ENCODE measurements at places on chromosomes 3 and 15.

DNA sequence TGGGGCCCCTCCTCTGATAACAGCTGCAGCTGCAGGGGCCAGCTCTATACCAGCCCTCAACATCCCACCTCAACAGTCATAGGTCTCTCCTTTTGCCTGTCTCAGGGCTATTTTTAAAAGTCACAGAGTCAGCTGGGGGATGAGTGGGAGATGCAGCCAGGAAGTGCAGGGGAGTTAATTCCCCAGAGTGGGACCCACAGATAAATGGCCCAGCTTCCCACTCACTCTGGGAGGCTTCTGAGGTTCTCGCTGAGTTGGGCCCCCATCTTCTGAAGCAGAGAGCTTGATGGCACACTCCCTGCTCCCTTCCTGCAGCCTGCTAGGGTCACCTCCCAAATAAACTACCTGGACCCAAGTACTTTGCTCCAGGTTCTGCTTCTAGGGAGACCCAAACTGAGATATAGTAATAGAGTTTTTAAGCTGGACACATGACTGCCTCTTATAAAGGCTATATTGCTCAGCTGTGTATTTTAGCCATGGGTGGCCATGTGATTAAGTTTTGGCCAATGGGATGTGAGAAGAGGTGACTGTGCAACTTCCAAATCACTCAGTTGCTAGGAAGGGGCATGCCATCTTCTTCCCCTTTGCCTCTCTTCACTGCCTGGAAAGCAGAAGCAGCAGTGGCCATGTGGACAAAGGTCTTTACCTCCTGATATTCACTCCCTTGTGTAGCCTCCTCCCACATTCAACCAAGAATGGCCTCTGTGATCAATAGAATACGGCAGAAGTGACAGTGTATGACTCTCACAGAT, 15.5 kb upstream of the VIPR1 start:
- no peak for DNase-seq

DNA sequence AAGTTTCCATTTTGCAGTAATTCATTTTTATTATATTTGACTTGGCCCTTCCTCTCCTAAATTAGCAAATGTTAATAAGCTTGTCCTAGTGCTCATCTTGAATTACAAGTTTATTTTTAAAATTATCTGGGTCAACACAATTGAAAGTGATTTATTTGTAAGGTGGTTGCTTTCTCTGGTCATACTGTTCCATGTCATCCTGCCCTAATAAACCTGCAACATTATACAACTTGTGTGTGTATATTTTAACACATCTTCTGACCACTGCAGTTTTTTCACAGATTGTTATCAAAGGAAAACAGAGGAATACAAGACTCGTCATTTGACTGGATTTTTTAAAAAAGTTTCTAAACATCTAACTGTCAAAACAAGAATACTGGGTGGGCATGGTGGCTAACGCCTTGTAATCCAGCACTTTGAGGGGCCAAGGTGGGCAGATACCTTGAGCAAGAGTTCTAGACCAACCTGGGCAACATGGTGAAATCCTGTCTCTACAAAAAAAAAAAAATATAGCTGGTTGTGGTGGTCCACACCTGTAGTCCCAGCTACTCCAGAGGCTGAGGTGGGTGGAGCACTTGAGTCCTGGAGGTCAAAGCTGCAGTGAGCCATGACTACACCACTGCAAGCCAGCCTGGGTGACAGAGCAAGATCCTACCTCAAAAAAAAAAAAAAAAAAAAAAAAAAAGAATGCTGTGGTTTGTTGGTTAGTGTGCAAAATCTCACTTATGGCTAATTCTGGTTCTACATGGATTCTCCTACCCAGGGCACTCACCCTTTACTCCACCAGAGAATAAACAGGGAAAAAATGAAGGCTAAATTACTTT, 5.0 kb upstream of the LRRFIP2 start:
- DNase-seq = no peak

DNA sequence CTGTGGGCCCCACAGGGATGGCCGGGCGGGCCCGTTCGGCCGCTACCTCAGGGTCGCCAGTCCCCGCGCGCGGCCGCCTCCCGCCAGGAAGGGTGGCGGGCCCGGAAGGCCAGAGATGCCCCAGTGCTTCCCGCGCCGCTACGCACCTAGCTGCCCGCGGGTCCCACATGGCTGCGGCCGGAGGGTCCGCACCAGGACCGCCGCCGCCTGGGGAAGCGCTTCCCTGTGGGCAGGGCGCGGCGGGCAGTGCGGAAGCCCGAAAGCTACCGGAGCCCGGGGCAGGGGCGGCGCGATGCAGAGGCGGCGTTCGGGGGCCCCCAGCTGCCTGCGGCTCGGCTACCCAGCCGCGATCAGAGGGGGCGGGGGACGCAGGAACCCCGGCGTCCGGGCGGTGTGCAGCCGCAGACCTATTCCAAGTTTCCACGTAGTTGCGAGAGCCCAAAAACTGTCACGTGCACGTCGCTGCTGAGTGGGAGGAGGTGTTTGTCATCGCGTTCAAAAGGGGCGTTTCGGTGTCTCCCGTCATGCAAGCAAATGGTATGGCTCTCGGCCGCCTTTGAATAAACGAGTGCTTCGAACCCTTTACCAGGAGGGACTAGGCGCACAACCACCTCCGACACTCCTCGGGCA, at the start of gene TRANK1:
TRANK1 (minus strand) TSS at position 414 of the 630 bp plus-strand sequence; CDS start at position 169, 245 bp downstream.
- DNase-seq = peak; percentile 73

DNA sequence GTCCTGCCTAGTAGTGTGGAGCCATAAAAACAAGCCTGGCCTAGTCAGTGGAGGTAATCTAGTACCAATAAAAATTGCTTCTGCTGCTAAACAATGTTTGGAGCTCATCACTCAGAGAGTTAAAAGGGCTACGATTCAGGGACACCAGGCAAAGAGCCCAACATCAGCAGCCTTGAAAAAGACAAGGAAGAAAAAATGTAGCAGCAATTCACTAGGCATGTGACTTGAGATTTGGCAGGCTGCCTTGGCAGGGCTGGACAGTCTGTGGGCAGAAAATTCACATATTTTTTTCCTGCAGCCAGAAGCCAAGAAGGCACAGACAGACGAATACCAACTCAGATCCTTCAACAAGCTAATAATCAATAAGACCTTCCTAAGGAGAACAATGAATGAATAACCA, 47.2 kb downstream of the IGSF11 start:
- DNase-seq = peak; percentile 19

GRCh38 chr3:107184375-107184774, 192.9 kb upstream of the CCDC54 start:
- DNase-seq = no peak

DNA sequence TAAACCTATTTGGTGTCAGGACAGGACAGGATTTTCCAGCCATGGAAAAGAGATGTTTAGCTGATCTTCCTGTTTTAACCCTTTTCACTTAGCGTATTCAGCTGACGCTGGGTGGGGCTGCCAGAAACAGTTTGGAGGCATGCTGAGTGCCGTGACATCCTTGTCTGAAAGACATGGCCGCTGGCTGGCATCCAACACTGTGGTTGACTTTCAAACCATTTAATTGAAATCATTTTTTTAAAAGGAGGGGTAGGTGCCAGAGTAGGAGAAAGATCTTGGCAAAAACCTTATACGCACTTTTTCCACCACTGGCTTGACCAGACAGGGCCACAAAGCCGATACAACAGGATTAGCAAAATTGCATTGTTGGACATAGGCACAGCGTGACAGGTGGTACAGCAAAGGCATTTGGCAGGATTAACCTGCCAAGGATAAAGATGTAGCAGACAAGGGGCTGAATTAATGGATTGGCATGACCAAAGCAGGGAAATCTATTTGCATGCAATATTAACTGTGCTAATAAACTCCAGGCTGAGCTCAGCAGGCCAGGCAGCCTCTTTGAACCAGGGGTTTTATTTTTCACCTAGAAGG, 131.8 kb upstream of the TOPAZ1 start:
- DNase-seq = no peak

GRCh38 chr3:46280105-46280797, 38.0 kb downstream of the CCR3 start:
- peak; percentile 26 for DNase-seq

DNA sequence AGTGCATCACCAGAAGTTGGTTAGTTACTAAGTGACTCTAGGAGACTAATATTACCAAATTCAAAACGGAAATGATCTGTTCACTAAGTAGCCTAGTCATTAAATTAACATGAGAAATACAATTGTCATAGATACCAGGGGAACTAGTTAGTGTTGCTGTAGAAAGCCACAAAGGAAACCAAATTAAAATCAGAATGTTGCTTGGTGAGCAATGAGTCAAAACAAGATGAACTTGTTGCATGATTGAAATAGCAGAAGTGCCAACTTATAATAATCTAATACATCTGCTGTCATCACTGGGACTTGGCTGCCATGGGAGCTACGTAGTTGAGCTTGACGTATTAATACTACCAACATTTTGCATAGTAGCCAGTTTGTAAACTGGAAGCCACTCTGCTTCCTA, 458.1 kb downstream of the DIPK2A start:
- no peak for DNase-seq

- DNase-seq = peak; percentile 71
These were observed 40.8 kb downstream of the CLDN1 start for GRCh38 chr3:190281308-190282051.

DNA sequence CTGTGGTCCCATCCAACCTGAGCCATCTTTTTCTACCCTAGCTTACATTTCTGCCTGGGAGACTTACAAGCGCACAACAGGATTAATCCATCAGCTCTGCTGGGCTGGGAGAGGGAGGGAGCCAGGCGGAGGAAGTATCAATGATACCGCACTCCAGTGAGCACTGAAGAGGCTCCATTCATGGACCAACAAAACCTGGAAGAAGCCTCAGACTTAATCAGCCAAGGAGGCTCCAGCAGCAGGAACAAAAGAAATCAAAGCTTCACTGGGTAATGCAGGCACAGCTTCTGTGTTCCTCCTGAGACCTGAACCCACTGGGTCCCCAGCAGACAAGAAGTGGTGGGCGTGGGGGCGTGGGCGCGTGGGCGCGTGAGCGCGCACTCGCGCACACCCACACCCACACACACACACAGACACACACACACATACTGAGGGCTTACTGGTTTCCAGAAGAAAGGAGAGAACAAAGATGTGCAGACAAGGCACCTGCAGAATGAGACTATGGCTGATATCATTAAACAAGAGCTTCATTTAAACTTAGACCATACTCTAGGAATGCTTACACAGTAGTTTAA, 87.0 kb upstream of the BOC start:
- no peak for DNase-seq

DNA sequence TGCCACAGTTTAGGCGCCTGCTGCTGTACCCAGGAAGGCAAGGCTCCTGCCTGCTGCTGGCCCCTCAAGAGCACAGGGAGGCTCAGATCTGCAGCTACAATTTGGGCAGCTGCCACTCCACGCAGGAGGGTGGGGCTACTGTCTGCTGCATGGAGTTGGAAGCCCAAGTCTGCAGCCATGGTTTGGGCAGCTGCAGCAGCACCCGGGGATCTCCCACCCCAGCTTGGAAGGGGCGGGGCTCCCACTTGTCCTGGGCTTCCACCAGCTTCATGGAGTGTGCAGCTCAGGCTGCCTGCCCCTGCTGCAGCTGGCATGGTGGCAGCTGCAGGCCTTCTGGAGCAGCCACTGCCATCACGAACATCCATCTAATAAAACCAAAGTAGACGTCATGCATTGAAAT, 512.9 kb downstream of the PYDC2 start:
- DNase-seq = no peak

GRCh38 chr15:72242775-72243370, 11.9 kb upstream of the PKM start:
- no peak for DNase-seq

DNA sequence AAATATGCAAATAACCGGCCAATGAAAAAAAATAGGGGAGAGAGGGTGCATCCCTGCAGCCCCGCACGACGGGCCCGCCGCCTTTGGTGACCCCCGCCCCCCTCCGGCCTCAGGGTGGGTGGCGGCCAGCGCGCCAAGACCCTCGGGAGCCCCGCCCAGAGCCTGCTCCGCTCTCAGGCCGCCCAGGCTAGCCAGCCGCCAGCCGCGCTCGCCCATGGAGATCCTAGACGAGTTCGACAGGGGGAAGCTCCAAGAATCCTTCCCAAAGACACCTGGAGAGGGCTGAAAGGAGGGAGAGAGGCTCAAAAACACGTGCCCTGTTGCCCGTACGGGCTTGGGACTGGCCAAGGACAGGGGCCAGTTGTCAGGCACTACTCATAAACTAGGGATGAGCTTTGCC, 434.0 kb downstream of the NR2F2 start:
- DNase-seq = no peak

DNA sequence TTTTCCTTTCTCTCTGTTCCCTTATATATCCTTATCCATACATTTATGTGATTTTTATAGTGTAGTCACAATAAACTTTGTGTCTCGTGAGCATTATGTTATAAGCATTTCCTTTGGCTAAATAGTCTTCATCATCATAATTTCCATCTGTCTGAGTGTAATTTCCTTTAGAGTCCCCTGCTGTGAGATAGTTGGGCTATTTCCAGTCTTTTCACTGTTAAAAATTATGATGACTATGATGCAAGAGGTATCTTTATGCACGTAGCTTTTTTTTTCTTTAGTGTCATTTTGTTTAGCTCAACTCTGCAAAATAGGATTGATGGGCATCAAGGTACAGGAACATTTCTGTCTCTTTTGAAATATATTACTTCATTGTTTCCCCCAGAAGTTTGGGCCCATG, 26.9 kb upstream of the CA12 start:
- peak; percentile 45 for DNase-seq

All from fibroblast of pulmonary artery (primary cell).